Cardiac septum (tissue), 1 donor: ENCODE measurements at places on chromosomes 4 and X. TPM values are rescaled to one million over a fixed set of nuclear protein-coding genes. Genes with fewer than 3 reads are reported as not detected.

DNA sequence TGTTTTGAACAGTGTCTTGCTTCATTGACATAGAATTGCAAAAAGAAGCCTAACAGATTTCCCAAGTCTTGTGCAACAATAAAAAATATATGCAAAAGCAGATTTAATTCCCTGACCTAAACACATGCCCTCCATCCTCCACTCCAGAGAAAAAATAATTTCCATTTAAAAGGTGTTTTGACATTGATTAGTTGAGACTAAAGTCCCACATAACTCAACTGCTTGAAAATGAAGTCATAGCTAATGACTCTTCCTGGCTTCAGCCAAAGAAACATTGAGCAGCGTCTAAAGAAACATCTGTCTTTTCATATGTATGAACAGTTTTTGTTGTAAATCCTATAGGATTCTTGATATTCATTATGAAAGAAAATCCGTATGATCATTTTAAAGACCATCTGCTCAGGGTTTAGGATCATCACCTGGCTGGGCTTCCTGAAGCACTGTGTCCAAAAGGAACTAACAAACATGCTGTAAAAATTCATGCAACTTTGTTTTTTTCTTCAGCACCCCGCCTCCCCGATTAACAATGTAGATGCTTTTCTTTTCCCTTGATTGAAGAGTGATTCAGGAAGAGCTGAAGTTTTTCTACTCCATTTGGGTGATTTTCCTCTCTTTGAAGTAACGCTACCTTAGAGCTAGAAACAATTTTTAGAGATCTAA, 273.4 kb downstream of the HS3ST1 start:
- DNase-seq = no peak

DNA sequence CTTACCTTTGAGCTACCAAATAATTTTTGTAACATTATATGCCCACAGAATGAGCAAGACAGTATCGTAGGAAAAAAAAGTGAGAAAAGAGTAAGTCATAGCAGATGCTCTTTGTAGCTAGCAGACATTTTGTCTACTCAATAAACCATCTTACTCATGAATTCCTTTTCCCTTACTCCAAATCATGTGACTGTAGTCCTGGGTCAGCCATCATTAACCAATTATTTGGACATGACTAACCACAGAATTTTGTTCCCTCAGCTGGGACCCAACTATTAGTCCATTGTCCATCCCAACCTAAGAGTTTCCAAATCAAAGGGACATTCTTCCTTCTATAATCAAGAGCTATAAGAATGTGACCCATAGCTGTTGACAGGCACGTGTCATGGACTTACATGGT, 11.4 kb downstream of the UBE2D3 start:
- DNase-seq = no peak

- DNase-seq = peak; percentile 72
Measured at GRCh38 chrX:154505734-154506133, 10.3 kb downstream of the FAM3A start.

RNF150 gene
- total RNA-seq = 69.2 TPM

DNA sequence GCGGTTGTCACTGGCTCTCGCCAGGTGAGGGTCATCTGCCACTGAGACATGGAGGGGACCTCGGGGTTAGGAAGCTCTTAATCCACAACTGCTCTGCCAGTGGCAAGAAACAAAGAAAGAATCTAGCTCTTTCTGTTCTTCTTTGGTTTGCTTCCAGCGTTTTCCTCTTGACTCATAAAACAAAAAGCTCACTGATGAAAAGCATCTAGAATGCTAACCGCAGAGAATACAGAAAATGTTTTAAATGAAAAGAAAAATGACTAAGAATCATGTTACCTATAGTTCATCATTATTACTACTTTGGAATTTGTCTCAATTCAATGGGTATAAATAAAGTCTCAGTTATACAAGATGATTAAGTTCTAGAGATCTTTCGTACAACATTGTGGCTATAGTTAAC, 274.8 kb upstream of the TENM3 start:
- DNase-seq = no peak

HTN1 gene
- not detected for total RNA-seq

DNA sequence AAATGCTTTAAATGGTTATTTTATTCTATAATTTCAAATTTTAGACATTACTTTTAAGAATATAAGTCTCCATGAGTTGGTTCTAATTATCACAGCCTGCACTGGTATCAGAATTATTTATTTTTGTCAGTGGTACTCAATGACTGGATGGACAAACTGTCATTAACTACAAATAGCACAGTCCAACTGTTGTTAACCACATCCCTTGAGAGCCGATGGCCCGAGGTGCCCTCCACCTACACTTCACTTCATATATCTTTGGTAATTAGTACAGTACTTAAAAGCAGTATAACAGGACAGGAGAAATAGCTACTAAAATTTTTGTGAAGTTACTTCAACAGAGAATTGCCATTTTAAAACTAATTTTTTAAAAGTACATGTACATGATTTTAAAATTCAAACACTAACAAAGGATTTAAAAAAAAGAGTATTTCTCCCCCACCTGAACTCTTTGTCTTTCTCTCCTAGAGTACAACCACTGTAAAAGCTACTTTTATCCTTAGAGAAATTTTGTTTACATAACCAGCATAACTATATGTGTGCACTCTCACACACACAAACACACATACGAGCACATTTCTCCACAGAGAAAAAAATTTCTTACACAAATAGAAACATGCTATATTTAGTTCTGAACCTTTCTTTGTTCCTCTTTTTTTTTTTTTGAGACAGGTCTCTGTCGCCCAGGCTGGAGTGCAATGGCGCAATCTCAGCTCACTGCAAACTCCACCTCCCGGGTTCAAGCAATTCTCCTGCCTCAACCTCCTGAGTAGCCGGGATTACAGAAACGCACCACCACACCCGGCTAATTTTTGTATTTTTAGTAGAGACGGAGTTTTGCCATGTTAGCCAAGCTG, 6.5 kb downstream of the TIFA start:
- DNase-seq = no peak

VSIG1 gene
- not detected for total RNA-seq

- no peak for DNase-seq
Measured at GRCh38 chr4:33013282-33013681, 2293.1 kb downstream of the PCDH7 start.

GLOD5 gene
- total RNA-seq = not detected

CSAG3 gene
- not detected for total RNA-seq

DNA sequence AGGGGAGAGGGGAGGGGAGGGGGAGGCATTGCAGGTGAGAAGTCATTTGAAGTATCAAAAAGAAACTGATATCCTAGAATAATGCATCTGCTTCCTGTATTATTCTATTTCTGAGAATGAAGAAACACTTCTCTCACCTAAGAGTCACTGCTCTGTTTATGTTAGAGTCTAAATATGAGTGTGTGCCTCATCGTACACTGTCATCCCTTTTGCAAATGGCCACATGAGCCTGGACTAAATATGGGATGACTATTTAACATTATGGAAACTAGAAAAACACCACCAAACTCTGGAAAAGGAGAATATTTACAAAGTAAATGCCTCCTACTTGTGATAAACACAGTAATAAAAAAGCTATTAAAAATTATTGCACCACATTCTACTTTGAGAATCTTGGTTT, 146.4 kb upstream of the NOCT start:
- no peak for DNase-seq

GRCh38 chr4:150033901-150034300, 44.3 kb upstream of the DCLK2 start:
- DNase-seq = no peak

GRCh38 chr4:1115528-1116293, 2.3 kb upstream of the RNF212 start:
- no peak for DNase-seq

GRCh38 chrX:74450803-74451449, 29.6 kb downstream of the SLC16A2 start:
- no peak for DNase-seq

DNA sequence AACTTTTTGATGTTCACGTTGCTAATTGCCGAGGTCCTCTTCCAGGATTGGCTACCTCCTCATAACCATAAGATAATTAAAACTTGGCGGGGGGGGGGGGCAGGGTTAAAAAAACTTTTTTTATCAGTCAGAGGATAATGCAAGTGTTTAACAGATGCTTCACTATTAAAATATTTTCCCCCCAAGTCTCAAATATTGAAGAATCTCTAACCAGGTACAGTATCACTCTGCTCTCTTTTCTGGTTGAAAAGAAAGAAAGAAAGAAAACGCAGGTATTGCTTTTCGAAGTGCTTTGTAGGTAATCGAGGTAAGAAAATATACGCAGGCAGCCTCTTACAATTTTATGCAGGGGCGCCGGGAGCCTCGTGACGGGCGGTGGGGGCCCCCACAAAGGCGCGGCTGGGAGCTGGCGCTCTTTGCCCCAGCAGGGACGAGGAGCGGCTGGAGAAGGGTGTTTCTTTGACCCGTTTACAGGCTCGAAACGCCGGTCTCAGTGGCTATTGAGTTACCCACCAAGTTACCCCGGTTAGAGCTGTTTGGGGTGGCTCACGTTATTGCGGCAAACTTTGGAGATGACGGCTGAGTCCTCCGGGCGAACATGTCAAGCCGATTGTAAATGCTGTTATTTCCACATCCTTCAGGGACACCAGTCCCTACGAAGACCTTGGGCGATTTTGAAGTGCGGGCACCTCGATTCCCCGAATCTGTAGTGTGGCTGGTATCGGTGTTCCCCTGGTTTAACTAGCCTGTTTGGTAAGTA, 477 bp upstream of the HAND2 start:
- DNase-seq = no peak

- DNase-seq = no peak
Measured at GRCh38 chr4:128879971-128880370, 70.5 kb downstream of the JADE1 start.
